GM04503 (cell line): ENCODE measurements at places on chromosomes 11 and 22.
A peak's percentile ranks its signal among the peaks of the same experiment; 100 is the strongest.

- DNase-seq: no peak
Observed at GRCh38 chr22:29207243-29207550, 1.5 kb downstream of the EMID1 start.

DNA sequence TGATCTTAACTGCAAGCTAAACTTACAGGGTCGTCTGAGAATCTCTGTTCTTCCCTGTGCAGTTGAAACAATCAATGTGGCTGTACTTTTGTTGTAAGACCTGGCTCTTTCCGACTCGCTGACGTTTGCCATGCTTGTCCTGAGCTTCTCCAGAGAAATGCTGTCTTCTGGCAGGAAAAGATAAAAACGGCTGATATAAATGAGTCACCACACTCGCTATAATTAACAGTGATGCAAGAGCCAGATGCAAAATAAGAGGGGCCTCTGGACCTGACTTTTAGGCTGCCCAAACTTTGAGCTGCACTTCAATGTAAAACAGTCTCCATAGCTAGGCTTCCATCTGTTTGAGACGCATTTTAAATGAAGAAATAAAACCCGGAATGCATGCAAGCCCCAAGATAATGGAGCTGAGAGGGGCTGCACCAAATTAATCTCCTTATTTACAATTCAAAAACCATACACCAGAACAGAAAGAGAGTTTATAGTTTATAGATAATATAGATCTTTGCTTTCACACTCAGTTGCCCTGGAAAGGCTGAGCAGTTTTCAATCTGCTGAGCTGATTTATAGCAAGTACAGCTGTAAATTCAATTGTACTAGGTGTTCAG is 48.5 kb downstream of the WT1 start:
- DNase-seq: no peak

DNA sequence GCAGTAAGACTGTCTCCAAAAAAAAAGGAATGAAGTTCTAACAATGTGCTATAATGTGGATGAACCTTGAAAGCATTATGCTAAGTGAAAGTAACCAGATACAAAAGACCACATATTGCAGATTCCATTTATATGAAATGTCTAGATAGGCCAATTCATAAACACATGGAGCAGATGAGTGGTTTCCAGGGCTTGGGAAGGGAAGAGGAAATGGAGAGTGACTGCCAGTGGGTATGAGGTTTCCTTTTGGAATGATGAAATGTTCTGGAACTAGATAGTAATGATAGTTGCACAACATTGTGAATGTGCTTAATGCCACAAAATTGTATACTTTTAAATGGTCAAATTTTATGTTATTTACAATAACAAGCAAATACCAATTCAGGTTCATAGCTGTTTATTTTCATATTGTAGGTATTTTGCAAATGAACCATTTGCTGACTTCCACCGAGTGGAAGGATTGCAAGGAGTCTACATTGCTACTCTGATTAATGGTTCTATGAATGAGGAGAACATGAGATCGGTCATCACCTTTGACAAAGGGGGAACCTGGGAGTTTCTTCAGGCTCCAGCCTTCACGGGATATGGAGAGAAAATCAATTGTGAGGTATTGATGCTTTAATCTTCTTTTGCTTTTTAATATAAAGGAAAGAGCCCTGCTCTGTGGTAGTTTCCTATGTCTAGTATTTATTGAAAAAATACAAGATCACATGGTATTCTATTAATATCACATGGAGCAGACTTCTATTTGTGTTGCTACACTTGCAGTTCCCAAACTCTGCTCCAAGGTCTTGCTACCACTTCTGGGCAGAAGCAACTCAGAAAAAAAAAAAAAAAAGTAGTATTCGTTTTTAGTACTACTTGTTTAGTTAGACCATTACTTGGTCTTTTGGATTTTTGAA is 67.7 kb upstream of the SORL1-AS1 start:
- DNase-seq: peak; percentile 67

DNA sequence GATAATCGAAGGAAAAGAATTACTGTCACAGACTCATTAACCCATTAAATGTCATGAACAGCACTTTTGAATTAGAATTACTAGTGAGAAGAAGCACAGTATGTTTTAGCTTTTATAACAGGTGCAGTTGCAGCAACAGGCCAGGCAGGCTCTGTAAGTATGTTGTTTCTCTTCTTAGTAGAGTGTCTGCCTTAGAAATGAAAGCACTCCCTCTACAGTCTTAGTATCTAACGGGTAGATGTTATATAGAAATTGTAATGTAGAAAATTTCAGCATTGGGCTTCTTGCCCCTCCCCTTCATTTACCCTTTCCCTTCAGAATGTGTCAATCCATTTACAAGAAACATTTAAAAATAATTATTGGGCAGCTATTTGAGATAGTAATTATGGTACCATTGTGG is 87.4 kb downstream of the HIPK3 start:
- no peak for DNase-seq

DNA sequence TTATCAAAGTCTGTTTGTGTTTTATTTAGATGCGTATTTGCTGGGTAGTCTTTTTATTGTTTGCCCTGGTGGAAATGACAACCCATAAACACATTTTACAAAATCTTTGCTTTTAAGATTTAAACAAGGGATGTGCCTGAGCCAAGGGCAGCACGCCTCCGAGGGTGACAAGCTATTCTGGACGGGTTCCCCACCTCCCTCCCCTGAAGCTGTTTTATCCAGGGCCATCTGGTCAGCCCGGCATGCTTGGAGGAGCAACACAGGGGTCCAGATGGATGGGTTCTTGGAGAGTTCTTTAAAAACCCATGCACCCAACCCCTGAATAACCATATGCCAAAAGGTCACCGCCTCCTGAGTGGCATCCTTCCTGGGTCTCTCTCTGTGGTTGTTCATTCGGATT is 408.9 kb downstream of the OPCML start:
- DNase-seq: no peak

DNA sequence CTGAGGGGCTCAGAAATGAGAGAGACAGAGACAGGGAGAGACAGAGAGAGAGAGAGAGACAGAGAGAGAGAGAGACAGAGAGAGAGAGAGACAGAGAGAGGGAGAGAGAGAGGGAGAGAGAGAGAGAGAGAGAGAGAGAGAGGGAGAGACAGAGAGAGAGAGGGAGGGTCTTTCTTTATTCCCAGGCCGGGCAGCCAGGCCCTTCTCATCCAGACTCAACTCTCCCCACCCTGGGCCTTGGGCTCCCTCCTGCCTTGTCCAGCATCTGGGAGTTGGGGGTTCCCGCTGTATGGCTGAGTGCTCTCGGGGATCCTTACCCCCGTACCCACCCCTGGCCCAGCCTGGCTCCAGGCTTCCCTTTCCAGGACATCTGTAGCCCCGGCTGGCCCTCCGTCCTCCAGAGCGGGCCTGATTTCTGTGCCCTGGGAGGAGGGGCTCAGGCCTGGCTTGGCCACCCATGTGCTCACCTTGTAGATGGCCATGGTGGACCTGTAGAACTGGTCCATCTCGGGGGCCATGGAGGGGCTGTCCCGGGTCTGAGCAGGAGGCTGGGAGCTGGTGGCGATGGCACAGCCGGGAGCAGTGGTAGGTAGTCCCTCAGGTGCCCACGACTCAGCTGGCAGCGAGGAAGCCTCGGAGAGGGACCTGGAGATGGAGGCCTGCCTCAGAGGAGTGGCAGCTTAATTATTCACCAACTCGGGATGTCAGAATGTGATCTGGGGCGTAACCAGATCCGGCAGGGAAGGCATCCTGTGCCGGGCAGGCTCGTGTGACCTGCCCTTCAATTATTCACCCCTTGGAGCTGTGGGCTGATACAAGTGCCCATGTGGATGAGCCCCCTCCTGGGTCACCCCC is at the start of gene BAIAP2L2:
BAIAP2L2 (minus strand) TSS at position 677 of the 855 bp plus-strand sequence; CDS start at position 518, 159 bp downstream.
- no peak for DNase-seq

DNA sequence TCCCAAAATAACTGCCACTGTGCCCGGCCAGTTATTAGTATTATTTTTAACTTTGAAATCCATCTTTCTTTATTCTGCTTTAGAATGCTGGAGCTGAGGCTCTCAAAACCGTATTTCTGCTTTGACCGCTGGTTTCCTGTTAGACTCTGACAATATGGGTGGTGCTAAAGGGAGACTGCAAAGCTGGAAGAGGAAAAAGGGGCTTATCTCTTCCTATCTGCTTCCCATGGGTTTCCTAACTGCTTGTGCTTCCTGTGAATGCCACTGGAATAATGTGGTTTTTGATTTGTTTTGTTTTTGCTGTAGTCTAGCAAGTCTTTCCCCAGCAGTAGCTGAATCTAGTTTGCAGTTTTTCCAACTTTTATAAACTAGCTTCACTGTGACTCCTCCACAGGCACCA is 43.6 kb downstream of the XRRA1 start:
- no peak for DNase-seq

DNA sequence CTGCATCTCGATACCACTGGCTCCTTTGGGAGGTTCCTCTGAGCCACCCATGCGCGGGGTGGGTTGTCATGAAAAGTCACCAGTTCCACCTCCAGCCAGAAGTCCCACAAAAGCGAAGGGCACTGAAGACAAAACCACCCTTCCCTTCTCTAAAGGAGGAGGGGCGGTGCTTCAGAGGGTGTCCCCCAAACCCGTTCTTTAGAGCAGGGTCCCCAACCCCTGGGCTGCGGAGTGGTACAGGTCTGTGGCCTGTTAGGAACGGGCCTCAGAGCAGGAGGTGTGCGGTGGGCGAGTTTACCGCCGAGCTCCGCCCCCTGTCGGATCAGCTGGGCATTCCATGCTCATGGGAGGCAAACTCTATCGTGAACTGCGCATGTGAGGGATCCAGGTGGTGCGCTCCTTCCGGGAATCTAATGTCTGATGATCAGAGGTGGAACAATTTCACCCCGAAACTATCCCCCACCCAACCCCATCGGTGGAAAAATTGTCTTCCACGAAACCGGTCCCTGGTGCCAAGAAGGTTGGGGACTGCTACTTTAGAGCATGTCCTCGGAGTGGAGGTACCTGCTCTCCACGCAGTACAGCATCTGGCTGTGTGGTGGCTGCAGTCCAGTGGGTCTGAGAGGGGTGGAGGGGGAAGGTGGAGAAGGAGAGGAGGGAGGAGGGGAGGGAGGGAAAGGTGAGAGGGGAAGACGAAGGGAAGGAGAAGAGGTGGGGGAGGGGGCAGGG is 72.9 kb upstream of the SEPTIN5 start:
- DNase-seq: no peak

- DNase-seq: no peak
Observed at GRCh38 chr11:120430146-120430545, 81.4 kb upstream of the GRIK4 start.

GRCh38 chr11:72824020-72824419 is 9.8 kb downstream of the ATG16L2 start:
- DNase-seq: no peak

DNA sequence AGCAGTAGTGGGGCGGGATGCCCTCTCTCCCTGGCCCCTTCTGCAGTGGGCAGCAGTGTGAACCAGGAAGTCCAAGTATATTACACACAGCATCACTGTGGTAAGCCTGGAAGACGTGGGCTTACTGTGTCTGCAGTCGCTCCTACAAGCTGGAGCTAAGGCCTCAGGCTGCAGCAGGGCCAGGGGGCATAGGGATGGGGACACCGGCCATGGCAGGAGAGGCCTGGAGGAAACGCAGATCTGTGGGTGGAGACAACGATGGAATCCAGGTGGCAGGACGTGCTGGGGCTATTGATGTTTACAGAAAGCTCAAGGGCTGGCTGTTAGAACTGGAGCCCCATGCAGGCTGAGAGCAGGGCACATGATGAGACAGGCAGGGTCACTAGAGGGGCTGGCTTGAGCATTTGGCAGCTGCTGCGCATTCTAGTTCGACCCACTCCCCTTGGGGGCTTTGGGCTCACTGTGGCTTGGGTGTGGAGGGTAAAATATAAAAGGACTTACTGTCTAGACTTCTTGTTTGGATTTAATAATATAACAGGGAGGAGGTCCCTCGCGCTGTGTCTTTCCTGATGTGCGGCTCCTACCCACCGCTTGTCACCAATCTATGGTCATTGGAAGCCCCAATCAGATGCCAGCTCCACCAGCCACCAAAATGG is 539.5 kb downstream of the TBC1D22A start:
- no peak for DNase-seq

DNA sequence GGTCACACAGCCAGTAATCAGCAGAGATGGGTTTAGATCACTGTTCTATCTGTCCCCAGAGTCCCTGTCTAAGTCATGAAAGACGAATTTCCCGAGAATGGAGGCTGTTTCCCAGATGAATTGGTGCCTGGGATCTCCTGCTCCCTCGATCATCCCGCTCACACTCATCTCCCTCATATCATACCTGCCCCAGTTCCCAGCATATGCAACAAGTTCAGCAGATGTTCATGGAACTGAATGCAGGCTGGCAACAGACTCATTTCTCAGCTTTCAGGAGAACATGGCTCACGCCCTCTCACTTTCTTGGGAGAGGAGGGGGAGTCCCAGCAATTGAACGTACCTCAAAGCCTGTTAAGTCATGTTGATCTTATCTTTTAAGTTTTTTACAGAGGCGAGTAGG is 22.1 kb downstream of the CD6 start:
- DNase-seq: no peak

- DNase-seq: no peak
Observed at GRCh38 chr22:46075764-46076531, 74.4 kb upstream of the PPARA start.

DNA sequence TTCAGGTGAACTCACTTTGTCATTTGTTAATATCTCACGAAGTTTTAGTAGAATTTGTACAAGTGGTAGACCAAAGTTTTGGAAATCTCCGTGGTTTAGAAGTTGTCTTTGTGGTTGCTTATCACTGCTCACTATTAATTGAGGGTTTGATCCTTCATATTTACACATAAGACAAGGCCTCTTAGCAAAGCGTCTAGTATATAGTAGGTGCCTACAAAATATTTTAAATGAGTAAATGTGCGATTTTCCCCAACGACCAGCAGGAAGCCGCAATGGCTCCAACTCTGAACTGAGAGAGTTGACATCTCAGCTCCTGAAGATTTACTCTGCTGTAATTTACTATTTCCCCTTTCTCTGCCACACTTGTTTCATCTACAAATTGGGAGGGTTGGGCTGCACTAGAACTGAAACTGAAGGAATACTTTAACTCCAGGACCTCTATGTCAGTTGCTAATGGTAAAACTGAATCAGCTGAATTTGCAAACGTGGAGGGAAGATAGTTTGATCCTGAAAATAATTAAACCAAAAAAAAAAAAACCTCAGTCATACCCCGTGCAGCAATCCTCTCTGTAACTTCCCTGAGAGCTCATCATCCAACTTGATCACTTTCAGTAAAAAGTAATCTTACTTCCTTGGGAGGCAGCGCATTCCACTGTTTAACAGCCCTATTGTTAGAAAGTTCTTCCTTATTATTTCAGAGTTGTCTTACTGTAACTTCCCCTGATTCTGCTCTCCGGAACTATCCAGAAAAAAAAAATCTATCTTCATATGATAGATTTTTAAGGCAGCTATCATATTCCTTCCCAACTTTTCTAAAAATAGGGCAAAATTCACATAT is 1.3 kb upstream of the SBF2 start:
- no peak for DNase-seq
